ENCODE measurements at places on chromosomes 5 and 9. TPM values are rescaled to one million over a fixed set of nuclear protein-coding genes. Genes with fewer than 3 reads are reported as not detected.
A peak's percentile ranks its signal among the peaks of the same experiment; 100 is the strongest.

TAF1L gene
- 0.02 TPM for polyA plus RNA-seq

IFNE gene
- 0.08 TPM for polyA plus RNA-seq

PCDHA7 gene
- 0.15 TPM for polyA plus RNA-seq

SLC6A18 gene
- not detected for polyA plus RNA-seq

CHSY3 gene
- not detected for polyA plus RNA-seq

BAG1 gene
- 49.9 TPM for polyA plus RNA-seq

C9orf50 gene
- 0.30 TPM for polyA plus RNA-seq

DNA sequence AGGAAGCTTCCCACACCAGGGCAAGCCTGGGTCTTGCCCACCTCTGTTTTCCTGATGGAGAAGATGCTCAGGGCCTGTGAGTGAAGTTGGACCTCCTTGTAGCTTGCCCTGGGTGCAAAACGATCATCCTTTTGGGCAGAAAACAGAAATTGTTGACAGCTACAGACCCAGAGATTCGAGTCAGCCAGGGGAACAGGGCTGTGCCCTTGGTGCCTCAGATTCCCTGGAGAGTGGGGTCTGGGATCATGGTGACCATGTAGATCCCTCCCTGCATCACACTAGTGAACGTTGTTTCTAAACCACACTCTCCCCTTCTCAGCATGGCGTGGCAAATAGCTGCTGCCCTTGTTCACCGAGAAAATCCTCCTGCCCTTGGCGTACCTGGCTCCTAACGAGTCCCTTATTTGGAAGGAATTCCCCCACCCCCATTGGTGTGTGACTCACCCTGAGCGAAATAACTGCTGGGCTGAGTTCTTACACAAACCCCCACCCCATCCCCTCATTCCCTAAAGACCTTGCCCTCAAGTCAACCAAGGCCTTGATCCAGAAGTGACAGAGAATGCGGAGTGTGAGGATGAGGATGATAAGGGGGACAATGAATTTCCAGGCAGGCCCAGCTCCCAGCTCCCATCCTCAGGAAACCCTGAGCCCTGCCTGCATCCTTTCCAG is 1.1 kb upstream of the DCANP1 start:
- no peak for DNase-seq

- no peak for DNase-seq
These were observed 827.6 kb upstream of the ACO1 start for GRCh38 chr9:31556667-31557463.

- no peak for DNase-seq
These were observed 206.4 kb upstream of the CDKN2B start for GRCh38 chr9:22215521-22215920.

DNA sequence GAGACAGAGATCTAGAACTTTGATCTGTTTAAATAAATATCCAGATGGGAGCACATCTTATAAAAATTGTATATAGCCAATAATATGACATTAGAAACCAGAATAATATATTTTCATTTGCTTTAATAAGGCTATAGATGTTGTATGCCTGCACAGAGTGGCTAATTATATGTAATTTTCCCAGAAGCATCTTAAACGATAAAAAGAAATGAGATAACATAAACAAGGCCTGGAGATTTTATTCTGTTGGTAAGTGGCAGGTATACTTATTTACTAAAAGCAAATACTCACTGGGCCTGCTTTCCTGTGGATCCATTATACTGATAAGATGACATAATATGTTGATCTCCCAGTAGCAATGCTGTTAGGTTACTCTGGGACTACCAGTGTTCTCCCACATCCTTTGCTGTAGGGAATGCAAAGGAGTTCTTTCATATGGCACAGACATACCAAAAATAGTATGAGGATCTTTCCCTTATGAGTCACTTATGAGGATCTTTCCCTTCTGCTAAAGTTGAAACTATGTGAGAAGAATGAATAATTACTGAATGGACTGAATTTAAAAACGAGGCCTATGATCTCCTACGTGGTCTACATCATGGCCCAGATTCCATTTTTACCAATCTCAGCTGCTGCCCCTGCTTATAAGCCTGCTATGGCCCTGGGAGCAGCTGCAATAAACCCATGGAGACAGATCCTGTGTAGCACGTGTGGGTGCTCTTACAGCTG is 112.1 kb downstream of the NUDT12 start:
- DNase-seq, result no peak

DNA sequence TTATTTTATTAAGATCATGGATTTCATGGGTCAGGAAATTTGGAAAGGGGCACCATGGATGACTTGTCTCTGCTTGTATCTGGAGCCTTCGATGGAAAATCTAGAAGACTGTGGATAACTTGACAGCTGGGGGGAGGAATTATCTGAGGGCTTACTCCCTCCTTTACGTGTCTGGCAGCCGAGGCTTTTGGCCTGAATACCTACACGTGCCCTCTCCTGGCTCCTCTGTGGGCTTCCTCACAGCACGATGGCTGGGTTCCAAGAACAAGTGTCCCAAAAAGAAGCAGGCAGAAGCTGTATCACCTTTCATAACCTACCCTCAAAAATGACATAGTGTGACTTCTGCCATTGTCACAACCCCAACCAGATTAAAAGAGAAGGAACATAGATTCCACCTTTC is 228.9 kb downstream of the GRIA1 start:
- no peak for DNase-seq

DNA sequence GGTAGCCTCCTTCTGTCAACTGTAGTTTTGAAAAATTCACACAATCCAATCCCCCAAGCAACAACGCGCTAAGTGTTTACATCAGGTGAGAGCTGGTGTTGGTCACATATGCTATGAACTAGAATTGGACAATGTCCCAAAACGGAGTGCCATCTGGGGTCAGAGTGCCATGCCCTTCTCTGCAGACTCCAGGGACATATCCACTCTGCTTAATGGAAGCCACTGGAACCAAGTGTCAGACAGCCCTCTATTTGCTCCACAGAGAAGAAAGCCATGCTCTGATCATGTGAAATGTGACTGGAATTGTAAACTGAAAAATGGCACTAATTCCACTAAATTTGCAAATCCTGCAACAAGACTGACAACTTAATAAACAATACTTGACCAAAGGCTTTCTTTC is 12.2 kb downstream of the ABCA1 start:
- DNase-seq, result no peak

- no peak for DNase-seq
These were observed 16.7 kb downstream of the ERAP1 start for GRCh38 chr5:96790961-96791504.

GRCh38 chr5:123673107-123673506 is 161.1 kb downstream of the CSNK1G3 start:
- DNase-seq, result no peak

- no peak for DNase-seq
These were observed 66.2 kb downstream of the EXOSC2 start for GRCh38 chr9:130759738-130760137.

- no peak for DNase-seq
These were observed 47.9 kb downstream of the RAI14 start for GRCh38 chr5:34703767-34704713.

GRCh38 chr5:143828710-143829109 is 16.7 kb downstream of the HMHB1 start:
- DNase-seq, result no peak

DNA sequence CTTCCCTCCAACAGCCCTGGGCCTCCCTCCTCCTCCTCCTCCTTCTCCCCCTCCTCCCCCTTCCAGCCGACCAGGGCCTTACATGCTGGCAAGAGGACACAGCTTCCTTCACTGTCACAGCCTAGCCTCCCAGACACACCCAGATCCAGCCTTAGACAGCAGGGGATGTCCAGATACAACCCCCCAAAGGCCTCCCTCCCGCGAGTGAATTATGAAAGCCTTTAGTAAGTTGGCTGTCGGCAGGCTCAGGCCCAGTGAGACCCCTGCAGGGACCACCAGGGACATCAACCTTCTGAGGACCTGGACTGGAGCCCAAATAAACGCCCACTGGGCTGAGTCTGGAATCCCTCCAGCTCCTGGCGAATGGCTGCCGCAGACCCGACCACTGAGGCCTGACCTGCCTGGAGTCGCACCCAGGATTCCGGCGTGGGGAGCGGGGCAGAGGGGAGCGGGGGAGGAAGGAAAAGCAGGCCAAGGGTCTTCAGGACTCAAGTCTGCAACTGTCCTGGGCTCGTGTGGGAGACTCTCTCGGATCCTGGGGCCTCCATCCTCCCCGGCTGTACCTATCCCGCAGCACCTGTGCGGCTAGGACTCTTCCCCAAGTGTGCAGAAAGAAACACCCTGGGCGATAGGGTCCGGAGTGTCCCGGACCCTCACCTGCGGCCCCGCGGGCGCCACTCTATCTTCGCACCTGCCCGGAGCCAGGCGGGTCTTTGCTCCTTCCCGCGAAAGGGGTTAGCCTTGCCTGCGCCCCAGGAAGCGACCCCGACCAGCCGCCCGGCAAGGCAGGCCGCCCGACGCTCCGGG is 705 bp downstream of the SEPTIN8 start:
- DNase-seq, result peak; percentile 88

DNA sequence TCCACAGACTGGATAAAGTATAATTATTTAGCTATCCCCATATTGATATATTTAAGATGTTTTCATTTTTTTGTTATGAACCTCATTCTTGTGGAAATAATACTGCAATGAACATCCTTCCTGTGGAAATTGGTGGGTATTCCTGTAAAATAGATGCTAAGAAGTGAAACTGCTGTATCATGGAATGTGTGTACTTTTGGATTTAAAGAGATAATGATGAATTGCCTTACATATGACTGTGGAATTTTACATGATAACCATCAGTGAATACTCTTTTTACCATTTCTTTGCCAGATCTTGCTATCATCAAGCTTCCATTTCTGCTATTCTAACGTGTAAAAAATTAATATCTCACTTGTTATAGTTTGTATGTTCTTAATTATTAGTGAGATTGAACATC is 847.9 kb downstream of the EFNA5 start:
- DNase-seq, result no peak

DNA sequence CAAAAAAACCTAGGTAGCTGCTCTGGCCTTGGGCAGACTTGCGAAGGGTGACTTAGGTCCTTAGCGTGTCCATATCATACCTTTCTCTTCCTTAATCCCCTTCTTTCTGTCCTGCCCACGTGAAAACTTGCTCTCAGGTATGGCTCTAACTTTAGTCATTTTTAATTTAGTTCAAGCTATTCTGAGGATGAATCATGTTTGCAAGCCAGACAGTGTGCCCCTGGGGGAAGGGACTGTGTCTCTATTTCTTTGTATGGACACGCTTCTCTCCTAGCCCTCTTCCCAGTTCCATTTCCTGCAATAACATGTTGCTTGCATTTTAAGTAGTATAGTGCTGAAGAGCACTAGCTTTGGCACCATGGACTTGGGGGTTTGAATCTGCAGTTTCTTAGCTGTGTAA is 120.6 kb downstream of the PTTG1 start:
- DNase-seq, result no peak

DNA sequence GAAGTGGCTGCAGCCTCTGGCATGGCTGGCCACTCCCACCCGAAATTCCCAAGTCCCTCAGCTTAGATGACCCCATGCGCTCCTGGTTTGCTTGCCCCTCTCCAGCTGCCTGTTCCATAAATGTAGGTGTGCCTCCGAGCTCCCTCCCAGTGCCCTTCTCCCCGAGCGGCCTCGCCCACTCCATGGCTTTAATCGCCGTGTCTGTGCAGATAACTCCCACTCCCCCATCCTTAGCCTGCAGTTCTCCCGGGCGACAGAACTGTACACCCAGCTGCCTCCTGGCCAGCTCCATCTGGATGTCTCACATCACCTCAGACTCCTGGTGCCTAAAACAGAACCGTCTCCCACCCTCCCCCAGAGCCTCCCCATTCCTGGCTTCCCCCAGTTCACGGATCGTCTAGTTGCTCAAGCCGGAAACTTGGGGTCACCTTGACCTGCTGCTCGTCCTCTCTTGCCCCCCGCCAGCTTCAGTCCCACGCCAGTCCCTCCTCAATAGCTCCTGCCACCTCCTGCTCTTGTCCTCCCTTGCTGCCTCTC is 24.1 kb downstream of the HK3 start:
- no peak for DNase-seq

DNA sequence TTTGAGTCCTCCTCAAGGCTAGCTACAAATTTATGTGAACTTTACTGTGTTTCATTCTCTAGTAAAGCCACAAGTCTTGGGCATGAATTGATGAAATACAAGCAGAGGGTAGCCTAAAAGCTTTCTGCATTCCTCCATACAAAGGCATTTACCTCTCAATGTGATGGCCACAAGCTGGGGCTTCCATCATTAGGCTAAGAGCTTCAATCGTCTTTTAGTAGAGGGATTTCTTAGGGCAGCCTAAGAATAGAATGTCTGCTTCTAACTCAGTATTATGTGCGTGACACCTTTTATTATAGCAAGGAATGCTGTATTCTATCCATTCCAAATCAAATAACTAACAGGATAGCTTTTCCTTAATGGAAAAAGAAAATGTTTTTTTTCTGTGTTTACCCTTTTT is 3.7 kb downstream of the PLAC8L1 start:
- DNase-seq, result no peak

All from SK-N-SH (cell line).